CD4-positive, alpha-beta T cell (primary cell): ENCODE measurements at places on chromosomes 5 and 9. TPM values are rescaled to one million over a fixed set of nuclear protein-coding genes. Genes with fewer than 3 reads are reported as not detected.

DNA sequence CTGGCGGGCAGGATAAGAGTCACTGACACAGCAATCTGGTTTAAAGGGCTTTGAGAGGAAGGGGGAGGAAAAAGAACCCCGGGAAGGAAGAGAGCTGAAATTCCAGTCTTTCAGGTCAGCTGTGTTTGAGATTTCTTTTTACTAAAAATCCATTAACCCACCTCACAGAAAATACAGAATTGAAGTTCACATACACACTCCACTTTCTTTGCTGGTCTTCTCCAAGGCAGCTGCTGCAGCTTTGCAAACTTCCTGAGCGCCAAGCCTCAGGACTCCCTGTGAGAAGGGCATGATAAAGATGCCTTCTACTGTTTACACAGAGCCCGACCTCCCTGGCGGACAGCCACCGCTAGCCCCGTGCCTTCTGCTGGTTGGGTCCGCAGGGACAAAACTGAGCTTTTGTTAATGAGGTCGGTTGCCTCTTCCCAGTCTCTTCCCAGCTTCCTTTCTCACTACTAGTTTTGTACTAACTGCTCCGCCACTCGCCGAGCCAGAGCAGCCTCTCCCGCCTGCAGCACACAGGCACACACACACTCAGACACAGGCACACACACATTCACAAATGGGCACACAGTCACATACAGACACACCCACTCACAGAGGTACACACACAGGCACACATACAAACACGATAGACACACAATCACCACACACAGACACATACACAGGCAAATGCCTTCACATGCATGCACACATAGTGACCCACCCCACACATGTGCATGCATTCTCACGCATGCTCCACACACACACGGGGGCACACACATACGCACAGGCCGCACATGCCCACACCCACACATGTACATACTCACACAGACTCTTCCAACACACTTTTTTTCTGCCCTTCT lies at the start of gene FREM1:
FREM1 (minus strand) TSS at position 468 of the 845 bp plus-strand sequence. CDS start 41,451 bp downstream, outside the sequence.
- DNase-seq, result no peak

Gene PCDHGC3
- not detected for total RNA-seq

Gene SPATA31D1
- total RNA-seq, result not detected

Gene ANKRD33B
- total RNA-seq, result 0.99 TPM

Gene MARCOL
- not detected for total RNA-seq
